ENCODE measurements at places on chromosomes 7 and 10.

DNA sequence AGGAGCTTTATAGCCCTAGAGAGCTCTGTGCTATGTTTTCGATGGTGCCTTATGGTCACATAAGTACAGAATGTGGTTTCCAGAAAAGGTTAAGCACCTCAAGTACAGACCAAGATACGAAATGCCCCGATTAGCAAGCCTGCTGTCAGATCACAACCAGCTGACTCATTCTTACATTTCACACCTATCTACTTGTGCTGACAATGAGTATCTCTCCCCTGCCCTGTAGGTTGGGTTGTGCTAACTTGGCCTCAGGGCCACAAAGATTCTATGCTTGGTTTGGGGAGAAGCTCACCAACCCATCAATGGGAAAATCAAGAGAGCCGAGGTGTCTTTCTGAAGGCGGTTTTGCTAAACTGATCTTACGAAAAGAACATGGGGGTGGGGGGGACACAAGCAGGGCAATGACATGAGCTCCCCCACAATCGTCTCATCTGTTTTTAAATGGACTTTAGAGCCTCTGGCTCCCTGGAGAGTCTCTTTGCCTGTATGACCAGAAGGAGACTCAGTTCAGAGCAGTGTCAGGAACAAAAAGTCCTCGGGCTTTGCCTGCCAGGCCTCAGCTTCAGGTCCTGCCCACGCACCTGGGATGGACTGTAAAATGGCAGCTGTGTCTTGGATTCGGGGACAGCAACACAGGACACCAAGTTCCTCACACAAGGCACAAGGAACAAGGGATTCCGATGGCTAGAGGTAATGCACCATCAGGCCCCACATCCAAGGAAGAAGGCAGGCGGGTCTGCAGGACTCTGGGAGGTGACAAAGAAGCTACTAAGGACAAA, 55.1 kb downstream of the FAM53B start:
- DNase-seq = peak; percentile 33

GRCh38 chr10:92849234-92849525, 860 bp downstream of the EXOC6 start:
- DNase-seq = no peak

DNA sequence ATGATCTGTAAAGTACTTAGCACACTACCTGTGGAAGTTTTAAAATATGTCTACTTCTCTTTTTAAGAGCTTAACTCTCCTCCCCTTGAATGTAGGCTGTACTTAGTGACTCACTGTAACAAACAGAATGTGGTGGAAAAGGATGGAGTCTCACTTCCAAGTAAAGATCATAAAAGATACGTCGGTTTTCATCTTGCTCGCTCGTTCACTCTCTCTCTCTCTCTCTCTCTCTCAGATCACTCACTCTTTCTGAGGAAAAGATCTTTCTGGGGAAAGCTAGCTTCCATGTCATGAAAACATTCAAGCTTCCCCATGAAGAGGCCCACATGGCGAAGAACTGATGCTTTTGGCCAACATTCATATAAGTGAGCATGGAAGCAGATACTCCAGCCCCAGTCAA, 5.5 kb downstream of the CHUK start:
- DNase-seq = no peak

DNA sequence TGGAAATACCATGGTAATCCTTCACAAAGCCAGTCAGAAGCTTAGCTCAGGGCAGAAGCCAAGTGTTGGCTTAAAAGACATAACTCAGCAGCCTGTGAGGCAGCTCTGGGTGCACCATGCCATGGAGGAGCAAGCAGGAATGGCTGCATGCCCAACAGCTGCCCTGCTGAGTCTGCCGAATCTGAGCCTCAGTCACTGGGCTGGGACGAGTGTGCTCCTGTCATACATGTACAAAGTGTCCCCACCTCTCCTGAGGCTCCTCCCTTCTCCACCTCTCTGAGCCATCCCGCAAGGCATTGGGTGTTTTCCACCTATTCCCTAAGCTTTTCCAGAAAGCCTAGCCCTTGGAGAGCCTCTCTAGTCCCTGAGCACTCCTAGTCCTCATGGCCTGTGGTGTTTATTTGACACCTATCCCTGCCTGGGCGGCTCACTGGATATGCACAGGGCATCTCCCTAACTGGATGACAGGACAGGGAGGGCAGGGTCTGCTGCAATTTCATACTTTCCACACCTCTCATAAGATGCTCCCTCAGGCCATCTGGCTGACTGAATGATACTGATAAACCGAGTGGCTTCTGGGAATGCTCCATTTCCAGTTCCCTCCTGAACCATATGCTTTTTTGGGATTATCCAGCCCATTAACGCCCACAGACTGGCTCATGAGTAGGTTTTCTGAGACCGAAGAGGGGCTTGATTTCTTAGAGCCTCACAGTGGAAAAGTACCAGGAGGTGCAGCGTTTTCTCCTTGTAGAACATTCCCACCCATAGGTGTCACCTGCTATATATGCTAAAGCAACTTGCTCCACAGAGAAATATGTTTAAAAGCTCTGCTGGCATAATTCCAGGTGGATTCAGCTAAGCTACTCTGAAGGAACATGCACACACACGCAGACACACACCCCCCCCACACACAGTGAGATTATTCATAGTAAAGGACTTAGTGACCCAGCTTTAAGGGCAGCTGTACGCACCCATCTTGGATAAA, 199.3 kb downstream of the SNX10 start:
- DNase-seq = no peak

- DNase-seq = no peak
Observed at GRCh38 chr10:97179731-97180362, 5.9 kb downstream of the SLIT1 start.

DNA sequence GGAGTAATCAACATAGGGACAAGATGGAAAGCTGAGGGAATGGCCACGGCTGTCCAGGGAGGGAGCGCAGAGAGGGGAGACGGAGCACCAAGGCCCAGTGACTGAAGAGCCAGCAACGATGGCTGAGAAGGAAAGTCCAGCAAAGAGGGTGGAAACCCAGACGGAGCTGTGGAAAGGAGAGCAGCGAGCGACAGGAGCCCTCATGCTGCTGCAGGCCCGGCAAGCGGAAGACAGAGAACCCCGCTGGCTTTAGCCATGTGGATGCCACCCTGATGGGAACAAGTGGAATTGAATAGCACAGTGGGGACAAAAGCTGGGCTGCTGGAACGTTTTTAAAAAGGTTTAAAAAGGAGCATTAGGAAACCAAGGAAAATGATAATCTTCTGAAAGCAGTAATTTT, 82.9 kb upstream of the DDC start:
- DNase-seq = no peak

- no peak for DNase-seq
Observed at GRCh38 chr7:14368285-14368684, 378.8 kb upstream of the ETV1 start.

GRCh38 chr10:101558204-101558603, 29.9 kb downstream of the POLL start:
- no peak for DNase-seq

DNA sequence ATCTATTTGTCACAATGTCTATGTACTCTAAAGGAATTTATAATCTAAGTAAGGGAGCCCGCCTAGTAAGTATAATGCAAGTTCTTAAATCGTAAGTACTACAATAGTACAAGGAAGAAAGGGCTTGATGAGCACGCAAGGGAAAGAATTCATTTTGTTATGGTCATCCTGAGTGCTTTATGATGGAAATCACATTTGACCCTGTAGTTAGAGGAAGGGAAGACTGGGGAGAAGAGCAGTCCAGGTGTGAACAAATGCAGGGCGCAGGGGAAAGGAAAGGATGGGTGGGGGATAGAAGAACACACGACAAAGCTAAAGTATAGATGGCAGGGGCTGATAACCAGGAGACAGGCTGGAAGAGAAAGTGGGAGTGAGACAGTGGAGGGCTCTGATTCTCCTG, 88.2 kb upstream of the ARMC3 start:
- no peak for DNase-seq

DNA sequence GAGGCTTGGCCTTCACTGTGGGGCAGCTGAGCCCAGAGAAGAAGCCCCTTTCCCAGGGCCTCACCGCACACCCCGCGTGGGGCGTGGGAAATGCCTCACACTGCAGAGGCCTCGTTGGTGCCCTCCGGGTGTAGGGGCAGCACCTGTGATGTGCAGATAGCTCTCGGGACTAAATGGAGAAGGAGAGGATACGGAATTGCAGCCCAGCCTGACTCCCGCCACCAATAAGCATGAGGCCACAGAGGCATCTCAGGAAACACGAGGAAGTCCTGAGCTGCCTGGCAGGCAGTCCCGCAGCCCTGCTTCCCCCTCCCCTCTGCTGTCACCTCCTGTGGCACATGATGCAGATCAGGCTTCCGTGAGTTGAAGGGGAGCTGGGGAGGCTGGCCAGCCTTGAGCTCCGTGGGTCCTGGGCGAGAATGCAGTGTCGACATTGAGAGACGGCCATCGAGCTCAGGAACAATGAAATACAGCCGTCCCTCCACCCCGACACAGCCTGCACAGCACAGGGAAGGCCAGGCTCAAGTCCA, 59.6 kb upstream of the PPP2R2D start:
- no peak for DNase-seq

DNA sequence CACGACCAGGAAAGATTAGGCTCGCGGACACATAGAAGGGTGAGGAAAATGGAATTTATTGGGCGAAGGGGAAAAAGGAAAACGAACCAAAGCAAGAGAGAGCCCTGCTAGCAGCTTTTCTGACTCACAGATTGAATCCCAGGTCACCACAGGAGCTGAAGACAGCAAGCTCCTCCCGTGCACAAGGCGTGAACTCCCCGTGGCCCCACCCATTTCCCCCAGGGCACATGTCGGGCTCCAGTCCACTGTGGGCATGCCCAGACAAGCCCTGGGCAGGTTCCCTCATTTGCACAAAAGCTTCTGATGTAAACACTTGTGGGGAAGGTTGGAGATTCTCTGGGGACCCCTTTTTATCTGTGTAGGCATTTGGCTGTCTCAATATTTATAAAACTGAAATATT, 582.4 kb downstream of the SUGCT start:
- DNase-seq = no peak

- no peak for DNase-seq
Observed at GRCh38 chr10:60267802-60268201, 121.9 kb downstream of the ANK3 start.

GRCh38 chr10:13087601-13087985, 12.4 kb upstream of the OPTN start:
- no peak for DNase-seq

GRCh38 chr7:73518470-73518869, 3.6 kb downstream of the BAZ1B start:
- no peak for DNase-seq

GRCh38 chr10:10598297-10598696, 419.4 kb upstream of the CELF2 start:
- DNase-seq = no peak

DNA sequence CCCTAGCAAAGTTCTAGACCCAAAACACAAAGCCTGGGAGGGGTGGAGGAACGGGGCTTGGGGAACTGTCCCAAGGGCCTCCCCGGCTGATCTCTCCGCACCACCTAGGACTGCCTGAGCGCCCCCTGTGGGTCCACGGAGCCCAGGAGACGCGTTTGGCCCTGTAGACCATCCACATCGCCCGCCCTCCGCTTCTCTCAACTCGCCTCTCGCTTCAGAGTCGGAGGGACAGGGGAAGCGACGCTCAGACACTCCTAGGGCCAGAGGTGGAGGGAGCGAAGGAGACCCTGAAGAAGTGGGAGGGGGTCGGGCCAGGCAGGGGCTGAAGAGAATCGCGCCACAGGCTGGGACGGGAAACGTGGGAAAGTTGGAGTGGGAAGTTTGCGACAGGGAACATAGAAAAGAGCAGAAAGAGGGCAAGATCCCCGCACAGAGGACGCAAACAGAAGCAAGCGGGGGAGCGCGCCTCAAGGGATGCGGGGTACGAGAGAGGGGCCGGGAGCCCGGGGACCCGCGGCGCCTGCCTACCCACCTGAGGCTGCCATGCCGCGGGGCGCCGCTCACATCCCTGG, 378 bp downstream of the PIK3AP1 start:
- peak; percentile 48 for DNase-seq

DNA sequence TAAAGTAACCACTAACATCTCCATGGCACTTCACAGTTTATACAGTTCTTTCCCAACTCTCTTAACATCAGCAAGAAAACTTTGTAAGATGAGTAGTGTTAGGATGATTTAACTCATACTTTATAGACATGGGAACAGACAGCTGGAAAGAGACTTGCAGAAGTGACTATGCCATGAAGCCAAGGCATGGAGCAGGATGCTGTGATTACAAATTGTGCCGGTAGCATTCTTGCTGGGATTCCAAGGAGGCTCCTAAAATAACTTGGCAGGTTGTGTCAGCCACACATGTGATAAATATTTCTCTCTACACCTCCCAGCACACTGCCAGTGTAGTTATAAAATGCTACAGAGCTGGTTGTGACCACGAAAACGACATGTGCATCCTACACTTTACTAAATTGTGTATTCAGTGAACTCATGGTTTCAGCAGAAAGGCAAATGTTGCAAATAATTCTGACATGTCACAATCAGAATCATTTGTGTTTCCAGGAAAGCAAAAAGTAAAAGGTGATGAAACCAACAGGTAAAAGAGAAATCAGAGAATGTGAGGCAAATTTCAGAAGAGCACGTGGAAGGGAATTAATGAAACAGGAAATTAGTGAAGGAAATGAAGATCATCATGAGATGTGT, 5.6 kb upstream of the CYP3A4 start:
- DNase-seq = no peak

All from stimulated activated CD4-positive, alpha-beta T cell treated with anti-CD3 and anti-CD28 coated beads, Interleukin-4, amount 100 ng/mL, for 4 hours (primary cell).